ENCODE measurements at places on chromosomes 11 and 22. TPM values are rescaled to one million over a fixed set of nuclear protein-coding genes. Genes with fewer than 3 reads are reported as not detected.

TYR gene
- total RNA-seq: not detected

PYGM gene
- 0.05 TPM for total RNA-seq

ABCC8 gene
- total RNA-seq: not detected

CARD18 gene
- total RNA-seq: not detected

GRCh38 chr11:47611348-47611794, 17.2 kb upstream of the C1QTNF4 start:
- no peak for DNase-seq

- DNase-seq: no peak
These were observed 723.3 kb downstream of the NTM start for GRCh38 chr11:132093536-132094259.

DNA sequence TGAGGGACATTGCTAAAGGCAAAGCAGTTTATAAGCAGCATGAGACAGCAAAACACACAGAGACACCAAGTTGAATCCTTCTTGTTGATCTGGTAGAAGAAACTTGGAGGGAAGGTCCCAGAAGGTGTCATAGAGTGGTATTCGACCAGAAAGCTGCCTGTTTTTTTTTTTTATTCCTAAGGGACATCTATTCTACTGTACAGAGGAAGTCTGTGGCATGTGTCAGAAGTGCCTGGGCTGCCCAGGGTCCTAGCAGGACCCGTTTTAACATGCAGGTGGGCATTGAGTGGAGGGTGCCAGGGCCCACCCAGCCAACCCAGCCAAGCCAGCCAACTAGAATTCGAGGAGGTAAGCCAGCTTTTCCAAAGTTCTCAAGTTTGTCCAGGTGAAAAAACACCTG, 68.0 kb upstream of the ATXN10 start:
- no peak for DNase-seq

GRCh38 chr22:45314054-45314721, 4.5 kb downstream of the FAM118A start:
- DNase-seq: no peak

GRCh38 chr11:133796043-133796795, 49.1 kb downstream of the SPATA19 start:
- no peak for DNase-seq

DNA sequence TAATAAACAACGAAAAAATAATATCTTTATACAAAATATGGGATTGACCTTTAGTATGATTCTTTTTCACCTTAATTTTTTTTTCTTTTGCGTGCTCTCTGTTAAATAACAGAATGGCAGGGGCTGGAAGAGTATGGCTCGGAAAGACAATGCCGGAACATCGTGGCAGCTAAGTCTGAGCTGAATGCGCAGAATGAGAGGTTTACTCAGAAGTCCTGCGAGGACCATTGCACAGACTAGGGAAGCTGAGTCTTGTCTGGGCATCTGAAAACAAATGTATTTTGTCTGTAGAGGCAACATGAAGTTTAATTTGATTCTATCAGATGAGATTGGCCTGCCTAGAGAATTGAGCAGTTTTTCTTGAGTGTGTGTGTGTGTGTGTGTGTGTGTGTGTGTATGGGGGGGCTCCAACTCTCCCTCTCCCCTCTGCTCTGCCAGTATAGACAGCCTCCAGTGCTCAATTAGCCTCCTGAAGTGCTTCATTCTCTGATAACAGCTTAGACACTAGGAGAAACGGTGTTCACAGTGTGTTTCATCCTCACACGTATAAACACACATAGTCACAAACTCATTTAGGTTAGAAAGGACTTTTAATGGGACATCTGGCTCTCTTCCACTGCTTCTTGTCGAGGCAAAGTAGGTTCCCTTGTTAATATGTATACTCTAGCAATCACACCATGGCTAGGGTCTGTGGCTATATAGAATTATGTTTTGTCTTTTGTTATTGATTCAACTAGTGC, 244.3 kb upstream of the SORL1-AS1 start:
- no peak for DNase-seq

DNA sequence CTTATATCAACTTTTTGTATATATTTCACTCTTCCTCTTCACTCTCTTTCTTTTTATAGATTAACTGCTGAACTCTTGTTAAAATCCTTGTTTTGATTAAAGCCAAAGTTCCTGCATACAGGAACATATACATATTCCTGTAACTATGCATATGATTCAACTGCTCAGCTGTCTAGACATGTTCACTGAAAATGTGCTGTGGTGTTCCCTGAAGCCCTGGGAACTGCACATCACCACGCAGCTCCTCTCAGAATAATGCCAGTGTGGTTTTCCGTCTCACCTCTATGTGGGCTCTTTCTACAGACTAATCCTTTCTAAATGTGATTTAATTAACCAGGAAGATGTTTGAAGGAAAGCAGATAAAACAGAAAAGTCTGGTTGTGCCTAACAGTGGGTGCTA, 25.6 kb upstream of the MMP12 start:
- no peak for DNase-seq

DNA sequence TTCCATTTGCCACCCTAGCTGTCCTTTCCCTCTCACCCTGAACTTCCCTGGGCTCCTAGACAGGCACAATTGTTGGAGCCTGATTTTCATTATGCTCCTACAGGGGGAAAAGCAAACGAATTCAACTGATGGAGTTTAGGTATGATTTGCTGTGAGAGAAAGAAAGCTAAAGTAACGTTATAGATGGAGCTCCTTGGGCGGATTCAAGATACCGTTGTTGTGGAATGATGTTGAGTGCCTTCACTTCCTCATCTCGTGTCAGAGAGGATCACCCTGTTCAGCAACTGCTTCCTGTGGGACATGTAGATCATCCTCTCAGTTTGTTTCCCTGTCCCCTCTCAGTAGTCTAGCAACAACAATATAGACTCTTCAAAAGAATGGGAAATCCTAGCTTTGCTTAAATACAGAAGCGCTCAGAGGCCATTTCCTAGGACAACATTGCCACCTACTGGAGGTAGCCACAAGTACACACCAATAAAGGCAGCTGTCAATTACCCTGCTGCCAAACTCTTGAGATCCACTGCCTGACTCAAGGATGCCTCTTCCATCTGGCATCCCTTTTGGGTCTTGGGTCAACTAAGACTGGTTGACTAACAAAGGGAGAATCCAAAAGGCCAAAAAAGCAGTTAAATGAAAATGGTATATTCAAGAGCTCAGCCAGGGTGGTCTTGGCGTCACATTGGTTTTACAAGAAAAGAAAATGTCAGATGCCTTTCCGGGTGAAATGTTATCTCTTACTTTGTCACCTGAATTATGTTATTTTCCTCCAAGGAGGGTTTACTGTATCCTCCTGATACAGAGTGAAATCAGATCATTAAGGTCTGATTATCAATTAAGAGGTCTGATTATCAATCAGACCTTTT, 13.5 kb upstream of the DTX4 start:
- peak; percentile 70 for DNase-seq

DNA sequence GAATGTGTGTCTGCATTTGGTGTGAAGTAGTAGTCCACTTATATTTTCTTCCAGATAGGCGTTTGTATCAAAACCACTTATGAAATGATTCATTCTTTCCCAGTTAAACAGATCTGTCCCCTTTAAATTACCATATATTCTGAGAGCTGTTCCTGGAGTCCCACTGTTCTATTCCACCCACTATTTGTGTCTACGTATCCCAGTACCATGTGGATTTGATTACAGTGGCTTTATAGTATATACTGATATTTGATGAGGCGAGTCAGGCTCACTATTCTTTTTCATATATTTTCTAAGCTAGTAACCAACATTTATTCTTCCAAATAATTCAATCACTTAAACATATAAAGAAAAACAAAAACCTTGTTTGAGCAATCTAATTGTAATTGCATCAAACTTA, 81.9 kb upstream of the RASSF10 start:
- no peak for DNase-seq

DNA sequence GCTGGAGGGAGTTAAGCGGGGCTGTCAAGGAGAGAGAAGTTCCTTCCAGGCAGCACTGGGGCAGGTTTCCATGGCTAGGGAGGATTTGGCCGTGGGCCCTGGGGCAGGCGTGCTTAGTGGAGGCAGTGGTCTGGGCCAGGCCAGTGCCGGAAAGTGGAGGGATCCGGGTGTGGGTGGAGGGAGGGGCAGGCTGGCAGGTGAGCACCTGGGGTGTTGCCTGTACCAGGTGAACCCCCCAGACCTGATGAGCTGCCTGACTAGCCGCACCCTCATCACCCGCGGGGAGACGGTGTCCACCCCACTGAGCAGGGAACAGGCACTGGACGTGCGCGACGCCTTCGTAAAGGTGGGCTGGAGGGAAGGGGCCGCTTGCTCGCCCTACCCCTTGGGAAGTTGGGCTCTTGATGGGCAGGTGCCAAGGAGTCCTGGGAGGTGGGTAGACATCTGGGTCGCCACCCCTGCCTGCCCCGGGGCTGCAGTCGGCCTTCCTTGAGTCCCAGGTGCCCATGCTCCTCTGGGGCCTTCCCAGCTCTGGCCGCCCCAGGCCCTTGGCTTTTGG, 32.0 kb downstream of the MYO7A start:
- DNase-seq: no peak
